Stimulated activated CD4-positive, alpha-beta T cell treated with anti-CD3 and anti-CD28 coated beads, Interleukin-15, amount 100 ng/mL, for 1 hour (primary cell): ENCODE measurements at places on chromosomes 5 and 9.
A peak's percentile ranks its signal among the peaks of the same experiment; 100 is the strongest.

- DNase-seq: peak; percentile 61
Measured at GRCh38 chr5:180315762-180316212, 23.9 kb upstream of the MAPK9 start.

- DNase-seq: no peak
Measured at GRCh38 chr5:130692770-130693169, 472.3 kb downstream of the HINT1 start.

GRCh38 chr9:98172604-98173003, 19.8 kb downstream of the CORO2A start:
- DNase-seq: no peak

DNA sequence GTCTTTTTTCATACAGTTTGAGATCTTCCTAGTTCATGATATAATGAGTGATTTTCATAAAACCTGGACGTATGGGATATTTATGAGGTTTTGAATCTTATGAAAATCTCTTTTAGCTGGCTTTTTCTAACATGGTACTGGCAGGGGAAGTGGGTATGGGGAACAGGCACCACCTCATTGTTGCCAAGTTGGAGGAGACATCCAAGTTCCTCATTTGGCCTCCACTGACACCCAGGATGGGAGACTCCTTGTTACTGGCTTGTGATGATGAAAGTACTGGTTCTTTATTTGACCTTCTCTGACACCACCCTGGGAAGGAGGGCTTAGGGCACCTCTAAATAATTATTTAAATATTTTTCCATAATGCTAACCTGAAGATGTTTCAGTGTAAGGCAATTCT, 4.0 kb upstream of the TNPO1 start:
- DNase-seq: no peak

DNA sequence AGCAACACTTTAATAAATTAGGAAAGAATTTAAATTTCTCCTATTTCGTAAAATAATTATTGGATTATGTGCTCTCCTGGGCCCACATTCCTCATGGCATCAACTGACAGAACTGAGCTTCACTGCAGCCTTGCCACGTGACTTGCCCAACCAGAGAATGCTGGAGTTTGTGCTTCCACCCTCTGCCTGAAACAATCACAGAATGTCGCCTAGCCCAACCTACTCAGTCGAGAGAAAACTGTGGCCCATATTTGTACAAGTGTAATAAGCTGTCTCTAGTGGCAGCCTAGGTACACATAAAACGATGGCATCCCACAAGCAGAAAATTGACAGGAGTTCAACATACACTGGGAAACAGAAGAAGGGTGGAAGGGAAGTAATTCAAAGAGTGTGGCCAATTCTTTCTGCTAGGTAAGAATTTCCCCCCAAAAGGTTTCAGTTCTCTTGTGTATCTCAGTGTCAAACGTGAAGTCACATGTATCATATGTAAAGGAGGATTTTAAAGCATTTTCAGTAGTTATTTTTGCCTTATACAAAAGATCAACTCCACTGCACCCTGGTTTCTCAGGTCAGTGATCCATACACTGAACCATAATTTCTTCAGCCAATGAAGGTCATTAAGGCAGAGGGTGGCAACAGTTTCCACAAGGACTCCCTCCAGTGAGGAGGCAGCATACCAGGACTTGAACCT, 41.7 kb downstream of the ZNF608 start:
- no peak for DNase-seq

- DNase-seq: no peak
Measured at GRCh38 chr9:69207503-69207902, 33.4 kb downstream of the TJP2 start.

- DNase-seq: no peak
Measured at GRCh38 chr9:18658804-18659705, 185.1 kb downstream of the ADAMTSL1 start.
